ENCODE measurements at places on chromosomes 13 and 19. TPM values are rescaled to one million over a fixed set of nuclear protein-coding genes. Genes with fewer than 3 reads are reported as not detected.

- DNase-seq, result no peak
These were observed 129.8 kb downstream of the DLEU7 start for GRCh38 chr13:50713523-50714248.

DNA sequence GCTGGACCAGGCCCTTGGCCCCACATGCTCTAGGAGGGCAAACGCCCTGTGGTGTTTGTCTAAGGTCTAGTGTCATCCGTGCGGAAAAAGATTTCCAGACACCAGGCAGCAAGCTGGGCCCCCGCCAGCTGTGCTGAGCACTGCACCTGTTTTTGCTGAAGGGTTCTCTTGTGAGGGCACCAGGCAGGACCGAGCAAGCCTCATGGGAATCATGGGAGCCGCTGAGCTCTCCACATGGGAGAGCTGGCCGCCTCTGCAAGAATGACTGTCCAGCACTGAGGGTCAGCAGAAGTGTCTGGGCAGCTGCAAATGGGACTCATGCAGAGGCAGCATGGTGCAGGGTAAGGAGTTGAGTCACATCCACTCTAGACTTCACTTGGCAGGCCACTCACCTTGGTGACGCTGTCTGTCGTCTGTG, 12.0 kb downstream of the B3GNT8 start:
- peak; percentile 90 for DNase-seq

The PRR20B gene
- total RNA-seq, result not detected

- DNase-seq, result peak; percentile 23
These were observed 2.8 kb downstream of the NECTIN2 start for GRCh38 chr19:44848812-44849447.

DNA sequence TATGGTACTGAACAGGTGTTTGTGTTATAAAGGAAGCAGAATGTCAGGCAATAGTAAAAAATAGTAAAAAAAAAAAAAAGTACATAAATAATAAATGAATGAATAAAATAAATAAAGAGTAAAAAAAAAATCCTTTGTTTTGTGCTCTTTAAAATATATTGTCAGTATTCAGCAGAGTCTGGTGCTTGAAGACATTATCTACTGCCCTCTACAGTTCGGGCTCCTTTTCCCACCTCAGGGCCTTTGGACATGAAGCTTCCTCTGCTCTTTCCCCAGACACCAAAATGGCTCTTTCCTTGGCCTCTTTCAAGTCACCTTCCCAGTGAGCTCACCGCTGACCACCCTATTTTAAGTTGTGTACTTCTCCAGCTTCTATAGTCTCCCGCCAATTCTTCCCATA, 137.5 kb downstream of the TNFRSF19 start:
- DNase-seq, result no peak

DNA sequence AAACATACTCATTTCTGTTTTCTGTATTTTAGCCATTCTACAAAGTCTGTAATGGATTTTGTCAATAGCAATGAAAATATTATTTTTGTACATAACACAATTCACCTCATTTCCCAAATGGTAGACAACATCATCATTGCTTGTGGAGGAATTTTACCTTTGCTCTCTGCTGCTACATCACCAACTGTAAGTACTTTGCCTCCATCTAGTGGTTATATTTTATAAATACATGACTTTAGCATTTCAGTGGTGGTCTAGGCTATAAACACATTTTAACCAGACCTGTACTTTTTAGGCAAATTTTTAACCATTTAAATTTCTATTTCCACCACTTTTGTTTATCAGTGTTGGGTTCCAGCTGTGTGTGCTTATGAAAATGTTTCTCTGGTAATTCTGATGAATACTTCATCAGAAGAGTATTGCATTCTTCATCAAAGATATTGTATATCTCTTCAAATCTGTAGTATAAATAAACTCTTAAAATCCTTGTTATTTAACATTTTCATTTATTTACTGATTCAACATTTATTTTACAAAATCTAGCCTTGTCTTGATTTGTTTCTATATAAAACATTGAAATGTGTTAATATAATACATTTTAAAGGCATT, 222.4 kb downstream of the NBEA start:
- no peak for DNase-seq

Measured in thyroid gland (tissue), 4 donors.